ENCODE measurements at places on chromosomes 13 and 19.

GRCh38 chr13:38784036-38784880, 97.4 kb downstream of the FREM2 start:
- no peak for DNase-seq

- no peak for DNase-seq
Measured at GRCh38 chr13:41767801-41768200, 193.1 kb downstream of the VWA8 start.

DNA sequence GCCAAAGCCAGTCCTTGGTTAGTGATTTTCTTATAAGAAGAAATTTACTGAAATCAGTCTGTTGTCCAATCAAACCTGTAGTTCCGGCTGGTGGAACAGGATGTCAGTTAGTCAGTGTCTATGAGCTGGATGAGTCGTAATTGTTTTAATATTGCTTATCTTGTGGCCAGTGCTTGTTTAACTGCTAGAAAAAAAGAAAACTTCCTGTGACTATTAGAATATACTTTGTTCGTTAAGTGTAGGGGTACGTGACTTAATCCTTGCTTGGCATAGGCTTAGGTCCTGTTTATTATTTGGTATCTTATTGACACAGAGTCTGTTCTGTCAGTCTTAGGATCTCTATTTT, 1484.8 kb upstream of the MIR17HG start:
- DNase-seq: no peak

- DNase-seq: peak; percentile 75
Measured at GRCh38 chr13:62320129-62321108, 904.8 kb upstream of the PCDH20 start.

- DNase-seq: no peak
Measured at GRCh38 chr13:84655677-84656076, 773.4 kb upstream of the SLITRK1 start.

Measured in OCI-M1 (cell line).